NK-92 treated with Interleukin-12 subunit alpha and Interleukin-12 subunit beta, amount 100 ng/mL, for 24 hours (cell line): ENCODE measurements at places on chromosomes 7 and 10.

- no peak for DNase-seq
Measured at GRCh38 chr7:87797798-87798403, 78.3 kb downstream of the SLC25A40 start.

DNA sequence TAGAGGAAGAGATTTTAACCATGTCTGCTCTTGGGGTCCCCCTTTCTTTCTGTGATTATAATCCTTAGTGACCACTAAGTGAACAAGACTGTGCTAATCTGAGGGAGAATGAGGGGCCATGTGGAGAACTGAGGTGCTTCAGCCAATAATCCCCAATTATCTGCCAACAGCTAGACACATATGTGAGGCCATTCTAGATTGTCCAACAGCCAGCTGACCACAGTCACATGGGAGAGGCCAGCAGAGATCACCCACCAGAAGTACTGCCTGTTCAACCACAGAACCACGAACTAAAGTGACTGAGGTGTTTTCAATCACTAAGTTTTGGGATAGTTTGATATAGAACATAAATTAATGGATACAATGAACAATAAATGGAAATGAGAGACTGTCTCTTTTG, 74.3 kb downstream of the SEMA3E start:
- no peak for DNase-seq

GRCh38 chr7:1873857-1874589, 203.9 kb downstream of the ELFN1 start:
- DNase-seq, result no peak

- no peak for DNase-seq
Measured at GRCh38 chr7:66152371-66153191, 37.9 kb downstream of the CRCP start.

GRCh38 chr7:26912933-26913536, 48.6 kb upstream of the SKAP2 start:
- DNase-seq, result no peak

DNA sequence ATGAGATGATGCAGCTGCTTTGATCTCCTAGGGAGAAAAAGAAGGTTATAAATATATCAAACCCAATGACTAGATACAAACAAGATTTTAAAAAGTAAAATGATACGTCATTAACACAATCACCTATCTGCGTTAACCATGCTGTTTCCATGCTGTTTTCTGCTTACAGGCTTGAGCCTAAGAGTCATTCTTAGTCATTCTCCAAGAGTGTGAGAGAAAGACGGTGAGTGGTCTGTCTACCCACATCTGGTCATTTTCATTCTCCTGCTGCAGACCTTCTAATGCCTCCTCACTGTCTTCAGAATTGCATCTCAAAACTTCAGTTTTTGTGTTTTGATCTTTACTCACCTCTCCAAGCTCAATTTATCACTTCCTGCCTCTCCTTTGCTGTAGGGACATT, 98.0 kb upstream of the ELMO1 start:
- DNase-seq, result no peak

- DNase-seq, result no peak
Measured at GRCh38 chr7:127366680-127367079, 25.8 kb downstream of the ZNF800 start.

- DNase-seq, result peak; percentile 73
Measured at GRCh38 chr7:30445770-30446169, 32.8 kb downstream of the NOD1 start.

GRCh38 chr10:99389729-99390480, 40.5 kb downstream of the GOT1 start:
- DNase-seq, result no peak

GRCh38 chr10:131585761-131586160, 274.2 kb upstream of the TCERG1L start:
- DNase-seq, result no peak

- DNase-seq, result no peak
Measured at GRCh38 chr10:121112579-121113384, 261.6 kb downstream of the WDR11 start.

GRCh38 chr7:116678780-116679179, 6.8 kb downstream of the MET start:
- no peak for DNase-seq

- DNase-seq, result no peak
Measured at GRCh38 chr7:115976651-115977050, 53.9 kb downstream of the TFEC start.

DNA sequence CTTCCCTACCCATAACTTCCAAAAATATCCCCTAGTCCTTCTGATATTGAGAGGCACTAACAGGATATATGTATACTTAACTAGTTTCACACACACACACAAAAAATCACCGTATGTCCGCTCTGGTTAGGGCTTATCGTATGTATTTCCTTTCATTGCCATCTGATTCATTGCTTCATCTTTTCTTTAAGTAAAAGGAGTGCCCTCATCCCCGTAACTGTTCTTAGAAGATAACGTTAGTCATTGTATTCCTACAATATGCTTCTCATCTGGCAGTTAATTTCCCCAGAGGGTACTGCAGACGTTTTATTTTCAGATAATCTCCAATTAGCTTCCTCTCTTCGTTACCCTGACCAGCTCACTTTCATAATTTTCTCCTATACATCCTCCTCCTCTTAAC, 37.3 kb downstream of the NRCAM start:
- DNase-seq, result no peak

- DNase-seq, result no peak
Measured at GRCh38 chr10:103476046-103476768, 2.8 kb downstream of the CALHM3 start.

DNA sequence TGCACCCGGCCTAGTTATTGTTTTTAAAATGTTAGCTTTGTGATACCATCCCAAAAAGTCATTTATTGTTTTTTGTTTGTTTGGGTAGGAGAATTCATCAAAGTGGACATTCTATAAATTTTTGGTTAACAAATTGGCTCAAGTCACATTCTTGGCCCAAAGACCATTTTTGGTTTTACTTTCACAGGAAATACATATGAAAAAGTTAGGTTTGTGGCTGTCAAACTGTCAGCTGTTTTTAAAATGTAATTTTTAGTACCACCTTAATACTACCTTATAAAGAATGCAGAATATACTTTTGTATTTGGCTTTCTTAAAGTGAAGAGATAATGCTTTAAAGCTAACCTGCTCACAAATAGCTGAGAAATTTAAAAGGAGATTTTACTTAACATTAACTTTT, 25.1 kb downstream of the TMEM168 start:
- no peak for DNase-seq

- peak; percentile 58 for DNase-seq
Measured at GRCh38 chr10:73991884-73992245, 6.1 kb upstream of the VCL start.

GRCh38 chr7:152759949-152760853, 649 bp downstream of the ACTR3B start:
- DNase-seq, result no peak

- DNase-seq, result no peak
Measured at GRCh38 chr10:105952153-105952552, 1212.4 kb downstream of the SORCS1 start.

DNA sequence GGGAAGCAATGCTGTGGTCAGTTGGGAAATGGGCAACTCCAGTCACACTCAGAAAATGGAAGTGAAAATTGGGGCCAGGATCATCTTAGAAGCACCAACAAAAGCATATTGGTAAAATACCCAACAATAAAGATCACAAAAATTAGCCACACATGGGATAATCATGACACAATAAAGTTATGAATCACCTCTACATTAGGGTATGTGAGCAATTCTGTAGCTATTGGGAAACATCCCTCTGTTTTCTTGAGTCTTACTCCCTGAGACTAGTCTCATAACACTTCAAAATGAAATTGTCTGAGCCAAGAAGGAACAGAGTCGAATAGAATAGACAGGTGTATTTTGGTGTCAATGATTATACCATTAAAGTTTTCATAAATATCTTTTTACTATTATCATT, 178.3 kb downstream of the DYNC1I1 start:
- DNase-seq, result no peak

DNA sequence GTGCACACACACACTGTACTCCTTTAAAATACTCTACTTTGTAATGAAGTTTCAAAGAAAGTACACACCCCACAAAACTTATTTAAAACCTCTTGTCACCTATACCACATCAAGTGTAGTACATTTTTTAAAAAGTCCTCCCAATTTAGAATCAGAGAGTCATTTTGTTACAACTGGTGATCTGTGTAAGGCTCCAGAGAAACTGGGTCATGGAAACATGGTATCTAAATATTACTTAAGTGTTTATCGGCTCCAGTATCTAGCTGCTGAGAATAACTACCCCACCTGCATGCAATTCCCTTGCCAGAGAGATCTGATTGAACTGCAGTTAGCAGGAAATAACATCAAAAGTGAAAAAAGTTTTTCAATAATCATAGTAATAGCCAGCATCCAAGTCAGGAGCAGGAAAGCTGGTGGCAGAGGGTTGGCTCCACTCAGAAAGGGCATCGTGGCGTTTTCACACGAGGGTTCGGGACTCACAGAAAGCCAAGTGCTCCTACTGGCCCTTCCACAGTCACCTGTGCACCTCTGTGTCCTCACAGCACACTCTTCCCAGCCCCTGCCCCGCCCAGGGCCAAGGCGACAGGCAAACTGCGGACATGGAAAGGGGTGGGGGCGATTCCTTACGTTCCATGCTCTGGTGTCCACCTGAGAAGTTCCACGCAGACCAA, 6.5 kb downstream of the RGS10 start:
- no peak for DNase-seq

DNA sequence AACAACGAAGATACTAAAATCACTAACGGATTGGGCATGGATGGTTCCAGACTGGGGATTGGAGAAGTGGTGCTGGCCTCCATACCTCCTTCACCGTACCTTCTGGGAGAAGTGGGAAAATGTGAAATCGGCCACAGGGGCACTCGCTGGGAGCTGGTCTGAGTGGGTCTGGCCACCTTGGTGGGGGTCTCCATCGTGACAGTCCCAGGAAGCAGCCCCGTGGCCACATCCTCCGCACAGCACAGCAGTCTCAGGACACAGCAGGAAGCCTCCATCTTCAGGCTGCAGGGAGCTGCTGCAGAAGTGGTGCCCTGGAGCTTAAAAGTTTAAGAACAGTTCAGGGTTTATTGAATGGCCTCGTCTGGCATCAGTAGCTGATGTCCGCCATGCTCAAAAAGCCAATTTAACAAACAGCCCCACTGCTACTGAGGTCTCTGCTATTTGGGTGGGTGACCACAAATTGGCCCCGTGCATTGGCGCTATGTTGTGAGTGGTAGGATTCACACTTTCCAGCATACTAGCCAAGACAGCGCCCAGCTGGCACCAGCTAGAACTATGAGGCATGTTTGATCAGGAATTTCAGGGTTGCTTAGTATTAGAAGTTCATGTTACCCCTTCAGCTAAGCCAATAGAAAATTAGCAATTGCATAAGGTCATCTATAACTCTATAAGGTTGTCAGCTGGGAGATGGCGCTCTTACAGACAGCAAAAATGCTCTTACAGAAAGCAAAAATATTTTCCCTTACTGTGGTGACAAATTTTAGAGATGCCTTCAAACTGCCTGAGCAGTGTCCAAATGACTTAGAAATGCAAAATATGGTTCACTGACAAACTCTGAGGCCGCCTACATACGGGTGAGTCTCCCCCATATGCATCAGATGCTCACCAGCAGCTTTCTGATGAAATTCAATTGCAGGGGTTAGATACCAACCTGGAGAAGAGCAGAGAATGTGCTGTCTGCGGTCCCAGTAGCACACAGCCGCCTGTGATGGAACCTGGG, 17.0 kb downstream of the PKD1L1 start:
- DNase-seq, result no peak

DNA sequence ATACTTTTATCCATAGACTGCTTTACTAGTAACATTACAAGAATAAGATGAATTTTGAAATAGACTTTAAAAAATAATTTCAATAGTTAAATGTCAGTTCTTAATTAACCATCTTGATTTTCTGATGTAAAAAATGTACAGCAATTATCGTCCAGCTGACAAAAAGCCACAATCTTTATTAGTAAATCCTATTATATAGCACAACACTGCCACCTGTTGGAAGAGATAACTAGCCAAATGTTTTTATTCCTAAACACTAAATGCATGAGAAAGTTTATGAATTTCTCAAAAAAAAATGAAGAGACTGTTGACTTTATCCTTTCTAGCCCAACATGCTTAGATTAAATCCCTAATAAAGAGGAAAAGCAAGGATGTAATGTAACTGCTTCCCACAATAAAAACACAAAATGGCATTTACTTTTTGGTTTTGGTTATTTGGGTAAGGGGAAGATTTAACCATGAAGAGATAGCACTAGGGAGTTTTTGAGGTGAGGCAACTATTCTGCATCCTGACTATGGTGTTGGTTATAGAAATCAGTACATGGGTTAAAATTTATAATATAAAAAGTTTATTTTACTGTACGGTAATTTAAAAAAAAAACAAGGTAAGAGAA, 8.0 kb downstream of the COA1 start:
- no peak for DNase-seq

- no peak for DNase-seq
Measured at GRCh38 chr10:122510326-122510725, 49.0 kb downstream of the HTRA1 start.

DNA sequence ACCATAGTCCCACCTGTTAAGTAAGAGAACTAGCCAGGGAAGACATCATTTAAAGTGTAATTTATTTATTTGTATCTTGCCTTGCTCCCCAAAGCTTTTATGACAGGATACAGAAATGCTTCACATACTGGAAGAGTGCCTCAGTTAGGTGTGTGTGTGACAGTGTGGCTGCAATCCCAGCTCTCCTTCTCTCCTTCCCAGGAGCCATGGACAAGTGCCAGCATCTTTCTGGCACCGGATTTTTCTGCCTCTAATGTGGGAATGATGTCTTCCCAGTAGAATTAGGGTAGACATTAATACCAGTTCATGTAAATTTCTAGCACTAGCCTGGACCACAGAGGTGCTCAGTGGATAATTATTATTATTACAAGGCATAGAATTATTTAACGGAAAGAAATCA, 30.3 kb upstream of the ATXN7L1 start:
- no peak for DNase-seq

DNA sequence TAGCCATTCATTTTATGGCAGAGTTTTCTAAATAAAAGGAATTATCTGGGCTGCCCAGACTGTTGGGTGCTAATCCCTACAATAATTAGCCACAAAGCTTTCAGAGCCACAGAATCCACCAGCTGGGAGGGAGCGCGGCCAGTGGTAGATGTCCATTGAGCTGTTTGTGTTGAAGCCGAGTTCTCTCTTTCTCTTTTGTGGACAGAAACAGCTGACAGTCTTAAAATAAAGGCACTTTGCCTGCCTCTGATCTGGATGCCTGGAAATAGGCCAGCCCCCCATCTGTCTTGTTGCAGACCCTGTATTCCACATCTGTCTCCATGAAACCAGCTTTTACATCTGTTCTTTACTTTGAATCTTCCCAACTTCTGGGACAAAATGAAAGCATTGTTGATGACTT, 66.1 kb downstream of the MTPN start:
- DNase-seq, result no peak

- no peak for DNase-seq
Measured at GRCh38 chr10:110864662-110865140, 7.0 kb upstream of the PDCD4 start.

DNA sequence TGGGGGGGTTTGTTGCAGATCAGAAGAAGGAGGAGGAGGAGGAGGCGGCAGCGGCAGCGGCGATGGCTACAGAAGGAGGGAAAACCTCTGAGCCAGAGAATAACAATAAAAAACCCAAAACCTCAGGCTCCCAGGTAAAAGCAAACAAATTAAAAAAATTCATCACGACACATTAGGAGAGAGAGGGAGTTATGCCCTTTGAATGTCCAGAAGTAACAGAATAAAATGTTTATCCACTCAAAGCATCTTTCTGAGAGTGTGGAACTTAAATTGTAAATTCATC, 717 bp downstream of the SP4 start:
- no peak for DNase-seq

- no peak for DNase-seq
Measured at GRCh38 chr10:113463777-113464176, 89.1 kb upstream of the HABP2 start.
